ENCODE measurements at places on chromosomes 12 and 14. TPM values are rescaled to one million over a fixed set of nuclear protein-coding genes. Genes with fewer than 3 reads are reported as not detected.
A peak's percentile ranks its signal among the peaks of the same experiment; 100 is the strongest.

The ANP32D gene
- total RNA-seq: 0.66 TPM

The MMP19 gene
- total RNA-seq: not detected

The PRKAG1 gene
- total RNA-seq: 47.6 TPM

The EIF4B gene
- 275 TPM for total RNA-seq

The LRRC10 gene
- total RNA-seq: not detected

The CFAP54 gene
- 6.4 TPM for total RNA-seq

The TSPAN11 gene
- 5.5 TPM for total RNA-seq

DNA sequence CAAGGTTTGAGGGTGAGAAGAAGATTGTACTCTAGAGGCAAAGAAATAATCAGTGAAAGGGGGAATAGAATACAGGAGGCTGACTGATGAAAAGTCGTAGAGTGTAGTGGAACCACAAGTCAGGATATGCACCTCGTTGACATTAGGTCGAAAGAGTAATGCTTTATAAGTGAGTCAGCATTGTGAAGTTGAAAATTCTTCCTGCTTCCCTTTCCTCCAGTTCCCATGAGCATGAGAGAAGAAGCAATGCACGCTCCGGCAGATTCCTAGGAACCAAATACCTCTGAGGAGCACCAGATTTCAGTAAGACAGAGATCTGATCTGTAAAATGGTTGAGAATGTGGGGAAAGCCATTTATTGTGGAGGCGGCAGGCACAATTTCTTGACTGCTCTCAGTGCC lies 16.5 kb downstream of the CCER1 start:
- DNase-seq: no peak

DNA sequence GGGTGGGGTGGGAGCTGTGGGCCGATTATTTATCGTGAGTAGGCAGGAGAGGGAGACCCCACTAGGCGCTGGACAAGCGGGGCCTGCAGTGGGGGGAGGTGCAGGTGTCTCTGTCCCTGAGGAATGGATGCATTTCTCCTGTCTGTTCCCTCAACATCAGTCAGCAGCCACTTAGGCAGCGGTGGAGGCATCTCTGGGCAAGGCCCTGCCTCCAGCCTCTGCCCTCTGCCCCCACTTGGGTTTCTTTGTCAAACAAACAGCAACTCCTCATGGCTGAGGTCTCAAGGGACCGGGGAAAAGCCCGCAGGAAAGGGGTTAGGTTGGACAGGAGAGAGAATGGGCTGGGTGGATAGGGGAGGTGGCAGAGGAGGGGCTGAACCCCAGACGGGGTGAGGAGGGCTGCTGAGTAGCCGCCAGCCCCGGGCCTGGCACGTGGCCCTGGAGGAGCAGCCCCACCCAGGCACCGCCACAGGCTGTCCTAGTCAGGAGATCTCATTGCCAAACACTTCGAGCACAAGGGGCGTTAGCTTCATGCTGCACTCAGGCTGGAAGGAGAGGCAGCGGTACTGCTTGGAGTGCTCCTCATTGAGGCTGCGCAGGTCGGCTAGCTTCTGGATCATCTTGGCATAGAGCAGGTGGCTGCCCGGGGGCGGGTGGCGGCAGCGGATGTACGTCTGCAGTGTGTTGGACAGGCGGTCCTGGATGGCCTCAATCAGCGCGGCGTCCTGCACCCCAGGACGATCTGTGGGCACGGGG lies 24.7 kb upstream of the HDAC7 start:
- DNase-seq: peak; percentile 50

DNA sequence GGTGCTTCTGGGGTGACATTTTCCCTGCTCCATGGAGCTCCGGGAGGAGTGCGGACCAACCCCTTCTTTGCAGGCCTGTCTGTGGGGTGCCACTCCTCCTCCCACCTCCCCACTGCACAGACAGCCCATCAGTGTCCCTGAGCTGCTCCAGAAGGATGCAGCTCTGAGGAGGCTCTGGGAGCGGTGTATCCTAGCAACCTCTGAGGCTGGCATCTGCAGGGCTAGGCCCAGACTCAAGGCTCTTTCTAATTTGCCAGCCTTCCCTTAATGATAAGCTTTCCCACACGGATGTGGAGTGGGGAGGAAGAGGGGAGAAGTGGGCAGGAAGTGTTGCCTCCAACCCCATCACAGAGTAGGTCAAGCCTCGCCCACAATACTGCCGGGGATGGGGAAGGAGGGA lies 59.7 kb downstream of the CALM1 start:
- peak; percentile 18 for DNase-seq

- DNase-seq: no peak
These were observed 99.9 kb downstream of the PHETA1 start for GRCh38 chr12:111268738-111269572.

DNA sequence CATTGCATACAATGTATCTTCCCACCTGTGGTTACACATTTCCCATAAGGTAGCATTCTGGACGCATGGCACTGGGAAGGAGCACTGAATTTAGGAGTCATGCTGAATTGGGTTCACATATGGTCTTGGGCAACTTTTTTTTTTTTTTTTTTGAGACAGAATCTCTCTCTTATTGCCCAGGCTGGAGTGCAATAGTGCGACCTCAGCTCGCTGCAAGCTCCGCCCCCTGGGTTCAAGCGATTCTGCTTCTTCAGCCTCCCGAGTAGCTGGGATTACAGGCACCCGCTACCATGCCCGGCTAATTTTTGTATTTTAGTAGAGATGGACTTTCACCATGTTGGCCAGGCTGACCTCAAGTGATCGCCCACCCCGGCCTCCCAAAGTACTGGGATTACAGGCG lies 13.3 kb downstream of the DIP2B start:
- no peak for DNase-seq

GRCh38 chr12:113002676-113003075 lies 24.4 kb downstream of the OAS2 start:
- no peak for DNase-seq

DNA sequence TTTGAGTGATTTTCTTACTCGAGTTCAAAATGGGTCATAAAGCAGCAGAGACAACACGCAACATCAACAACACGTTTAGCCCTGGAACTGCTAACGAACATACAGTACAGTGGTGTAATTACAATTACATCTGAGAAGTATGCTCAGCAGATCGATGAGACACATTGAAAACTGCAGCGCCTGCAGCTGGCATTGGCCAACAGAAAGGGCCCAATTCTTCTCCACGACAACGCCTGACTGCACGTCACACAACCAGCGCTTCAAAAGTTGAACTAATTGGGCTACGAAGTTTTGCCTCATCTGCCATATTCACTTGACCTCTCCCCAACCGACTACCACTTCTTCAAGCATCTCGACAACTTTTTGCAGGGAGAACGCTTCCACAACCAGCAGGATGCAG lies 145.6 kb downstream of the SCARB1 start:
- no peak for DNase-seq

- no peak for DNase-seq
These were observed 190.4 kb upstream of the CPNE8 start for GRCh38 chr12:39095636-39096330.

All from dorsolateral prefrontal cortex (tissue), 122 donors.